ENCODE measurements at places on chromosomes 16 and 17. TPM values are rescaled to one million over a fixed set of nuclear protein-coding genes. Genes with fewer than 3 reads are reported as not detected.

GRCh38 chr16:1895949-1896675, 22.1 kb downstream of the HS3ST6 start:
- DNase-seq, result no peak

GRCh38 chr16:81517629-81518438, 73.2 kb downstream of the CMIP start:
- no peak for DNase-seq

- no peak for DNase-seq
Measured at GRCh38 chr17:63095879-63096278, 129.8 kb downstream of the TANC2 start.

- DNase-seq, result no peak
Measured at GRCh38 chr16:5820472-5820871, 722.9 kb upstream of the EEF2KMT start.

GRCh38 chr16:240559-240958, 5.9 kb downstream of the FAM234A start:
- no peak for DNase-seq

- no peak for DNase-seq
Measured at GRCh38 chr17:8002721-8003593, 542 bp downstream of the GUCY2D start.

- no peak for DNase-seq
Measured at GRCh38 chr16:24747441-24747840, 18.0 kb downstream of the TNRC6A start.

GRCh38 chr17:50177983-50178834, 12.4 kb downstream of the SGCA start:
- DNase-seq, result peak; percentile 75

GRCh38 chr16:78552106-78552675, 452.7 kb downstream of the WWOX start:
- DNase-seq, result no peak

DNA sequence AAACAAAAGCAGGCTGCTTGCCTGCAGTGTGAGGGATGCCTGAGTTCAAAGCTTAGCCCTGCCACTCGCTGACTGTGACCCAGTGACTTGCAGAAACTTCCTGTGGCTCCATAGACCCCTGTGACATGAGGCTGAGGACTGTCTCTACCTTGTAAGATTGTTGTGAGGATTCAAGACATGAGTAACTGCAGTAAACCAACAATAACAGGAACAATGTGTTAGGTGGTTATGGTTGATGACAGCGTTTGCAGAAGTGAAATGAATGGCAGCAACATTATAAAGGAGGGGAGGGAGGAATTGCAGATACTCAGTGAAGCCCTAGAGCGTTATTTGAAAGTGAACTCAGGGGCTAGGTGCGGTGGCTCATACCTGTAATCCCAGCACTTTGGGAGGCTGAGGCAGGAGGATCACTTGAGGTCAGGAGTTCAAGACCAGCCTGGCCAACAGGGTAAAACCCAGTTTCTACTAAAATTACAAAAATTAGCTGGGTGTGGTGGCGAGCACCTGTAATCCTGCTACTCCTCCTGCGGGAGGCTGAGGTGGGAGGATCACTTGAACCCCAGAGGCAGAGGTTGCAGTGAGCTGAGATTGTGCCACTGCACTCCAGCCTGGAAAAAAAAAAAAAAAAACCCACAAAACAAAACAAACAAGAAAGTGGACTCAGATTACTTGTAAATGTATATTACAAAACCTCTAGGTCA, 33.5 kb upstream of the EMP2 start:
- DNase-seq, result peak; percentile 61

The CIBAR2 gene
- total RNA-seq, result not detected

The ZACN gene
- 0.37 TPM for total RNA-seq

The PDIA2 gene
- total RNA-seq, result not detected

Measured in B cell (primary cell).